Thymus (tissue), 14 donors: ENCODE measurements at places on chromosomes 5 and 9.

- no peak for DNase-seq
Observed at GRCh38 chr9:16828340-16829281, 41.9 kb downstream of the BNC2 start.

DNA sequence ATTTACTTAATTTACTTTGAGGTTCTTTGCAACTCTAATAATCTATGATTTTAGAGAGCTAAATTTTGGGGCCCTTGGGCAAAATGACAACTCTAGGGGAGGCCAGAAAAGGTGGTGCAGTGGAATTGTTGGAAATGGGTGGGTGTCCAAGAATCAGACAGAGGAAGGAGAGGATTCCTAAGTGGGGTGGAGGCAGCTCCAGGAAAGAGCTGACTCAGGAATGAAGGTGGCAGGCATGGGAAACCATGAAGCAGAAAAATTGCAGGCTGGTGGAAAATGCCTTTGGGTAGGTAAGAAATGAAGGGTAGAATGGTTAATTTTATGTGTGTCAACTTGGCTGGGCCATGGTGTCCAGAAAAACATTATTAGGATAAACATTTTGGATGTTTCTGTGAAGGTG is 248.5 kb upstream of the TUT7 start:
- no peak for DNase-seq

- DNase-seq, result no peak
Observed at GRCh38 chr5:92070786-92071185, 687.7 kb upstream of the ARRDC3 start.

GRCh38 chr5:122639033-122639432 is 135.8 kb upstream of the SNX2 start:
- no peak for DNase-seq

GRCh38 chr5:39948867-39949468 is 524.2 kb upstream of the DAB2 start:
- peak; percentile 66 for DNase-seq

- no peak for DNase-seq
Observed at GRCh38 chr9:33850267-33850629, 33.3 kb downstream of the UBE2R2 start.

GRCh38 chr5:55758231-55758630 is 20.4 kb downstream of the DDX4 start:
- DNase-seq, result no peak

DNA sequence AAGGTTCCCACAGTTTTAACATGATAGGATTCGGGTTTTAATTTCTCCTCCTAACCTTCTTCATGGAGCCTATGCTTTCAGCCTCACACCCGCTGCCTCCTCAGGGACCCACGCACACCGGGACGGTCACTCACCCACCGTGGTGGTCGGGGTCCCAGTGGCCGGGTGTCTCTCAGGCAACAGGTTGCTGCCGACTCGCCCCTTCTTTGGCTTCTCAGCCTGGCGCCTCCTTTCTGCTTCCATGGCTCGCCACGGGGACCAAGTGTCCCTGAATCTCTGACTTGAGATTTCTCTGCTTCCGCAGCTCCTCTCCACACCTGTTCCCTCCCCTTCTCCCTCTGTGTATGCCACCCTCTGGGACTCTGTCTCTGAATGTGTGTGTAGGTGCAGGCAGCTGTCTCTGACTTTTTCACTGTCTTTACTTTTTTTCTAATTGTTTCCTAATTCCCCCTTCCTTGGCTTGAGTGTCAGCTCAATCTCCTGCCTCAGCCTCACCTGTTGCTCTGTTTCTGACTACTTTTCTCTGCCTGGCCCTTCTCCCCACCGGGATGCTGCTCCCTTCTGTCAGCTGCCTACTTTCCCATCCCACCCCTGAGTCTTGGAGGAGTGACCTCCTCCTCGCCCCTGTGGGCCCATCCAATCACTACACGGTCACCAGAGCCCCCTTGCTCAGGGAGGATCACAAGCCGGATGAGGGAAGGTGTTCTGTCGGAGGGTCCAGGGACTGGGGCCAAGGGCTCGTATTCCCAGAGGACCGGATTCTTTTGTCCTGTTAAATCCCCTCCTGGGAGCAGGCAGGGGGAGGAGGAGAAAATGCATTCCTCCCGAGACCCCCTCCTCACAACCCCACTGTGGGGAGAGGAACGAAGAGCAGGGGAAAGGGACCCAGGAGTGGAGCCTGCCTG is at the start of gene PROP1:
PROP1 (minus strand) TSS at position 552 of the 905 bp plus-strand sequence; CDS start at position 243, 309 bp downstream.
- no peak for DNase-seq

GRCh38 chr5:142863856-142864255 is 93.7 kb downstream of the ARHGAP26 start:
- DNase-seq, result no peak

GRCh38 chr5:76813982-76814562 is 4.8 kb upstream of the F2RL1 start:
- DNase-seq, result no peak
